Hematopoietic multipotent progenitor cell treated with erythropoietin and hydrocortisone succinate and interleukin-3 and kit ligand, for 17 days (in vitro differentiated cells): ENCODE measurements at places on chromosomes 13 and 19.

- DNase-seq, result peak; percentile 88
These were observed at the start of gene UPF3A for GRCh38 chr13:114281351-114282040. TSS of gene UPF3A (plus strand) at chr13:114281601. CDS start at chr13:114281640, 39 bp downstream.

DNA sequence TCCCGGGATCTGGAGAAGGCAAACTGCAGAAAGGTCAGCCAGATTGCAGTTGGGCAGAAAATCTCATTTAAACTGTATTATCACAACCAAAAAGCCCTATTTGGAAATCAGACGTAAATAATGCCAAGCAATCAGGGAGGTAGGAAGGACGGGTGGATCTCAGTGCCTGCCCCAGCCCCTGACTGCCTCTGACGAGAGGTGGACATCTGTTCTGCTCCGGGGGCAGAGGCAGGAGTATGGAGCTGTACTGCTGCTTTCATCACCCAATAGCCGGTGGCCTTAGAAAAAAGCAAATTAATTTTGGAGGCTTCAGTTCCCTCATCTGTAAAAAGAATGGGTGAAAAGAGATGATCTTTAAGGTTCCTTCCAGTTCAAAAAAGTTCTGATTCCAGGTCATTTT is 43.6 kb upstream of the WASF3 start:
- no peak for DNase-seq

DNA sequence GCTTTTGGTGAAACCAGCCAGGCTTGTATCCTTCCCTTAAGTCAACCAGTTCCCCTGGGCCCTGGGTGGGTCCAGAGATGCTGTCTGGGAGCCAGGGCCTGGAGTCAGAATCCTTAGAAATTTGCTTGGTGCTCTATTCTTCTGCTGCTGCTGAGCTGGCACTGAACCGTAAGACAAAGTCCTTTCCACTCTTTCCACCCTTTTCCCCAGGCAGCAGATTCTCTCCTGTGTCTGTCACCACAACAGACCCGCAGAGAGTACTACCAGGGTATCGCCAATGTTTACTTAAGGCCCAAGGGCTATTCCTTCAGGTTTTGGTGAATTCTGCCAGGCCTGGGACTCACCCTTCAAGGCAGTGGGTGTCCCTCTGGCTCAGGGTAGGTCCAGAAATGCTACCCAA is 12.2 kb downstream of the IFT88 start:
- no peak for DNase-seq

- no peak for DNase-seq
These were observed 6.9 kb downstream of the UPK1A start for GRCh38 chr19:35673121-35673804.

- DNase-seq, result no peak
These were observed 35.4 kb downstream of the PCCA start for GRCh38 chr13:100124265-100124664.

DNA sequence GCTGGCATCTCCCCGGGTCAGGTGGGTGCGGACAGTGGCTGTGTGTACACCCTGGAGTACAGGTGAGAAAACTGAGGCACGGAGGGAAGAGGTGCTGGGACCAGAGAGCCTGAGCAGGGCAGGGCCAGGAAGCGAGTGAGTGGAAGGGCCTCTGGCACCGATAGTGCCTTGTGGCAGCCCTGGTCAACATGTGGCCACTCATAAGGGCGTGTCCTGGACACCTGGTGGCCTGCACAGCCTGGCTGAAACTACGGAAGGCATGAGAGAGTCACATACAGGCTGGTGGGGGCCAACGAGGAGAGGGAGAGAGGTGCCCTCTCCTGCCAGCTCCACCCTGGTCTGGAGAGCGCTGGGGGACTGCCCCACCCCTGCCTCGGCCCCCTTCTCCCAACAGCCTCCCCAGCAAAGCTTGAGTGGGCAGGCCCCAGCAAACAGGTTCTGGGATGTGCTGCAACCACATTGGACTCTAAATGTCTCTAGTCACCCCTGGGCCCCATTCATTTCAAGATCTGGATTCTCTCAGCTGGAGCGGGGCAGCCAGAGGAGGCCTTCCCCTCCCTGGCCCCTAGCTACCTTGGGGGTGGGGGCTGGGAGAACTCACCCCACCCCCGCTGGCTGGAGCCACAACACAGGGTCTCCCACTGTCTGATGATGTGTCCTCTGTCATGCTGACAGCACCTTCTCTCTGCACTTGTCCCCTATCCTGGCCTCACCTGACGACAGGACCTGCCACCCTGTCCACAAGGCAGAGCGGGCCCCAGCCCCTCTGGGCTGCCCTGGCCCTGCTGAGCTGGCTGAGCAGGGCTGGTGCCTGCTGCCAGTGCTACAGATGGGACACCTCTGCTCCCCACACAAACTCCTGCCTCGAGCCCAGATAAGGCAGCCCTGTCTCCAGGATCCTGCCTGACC is 5.8 kb downstream of the CBARP start:
- DNase-seq, result no peak

GRCh38 chr19:48964205-48965039 is 687 bp upstream of the FTL start:
- peak; percentile 82 for DNase-seq

DNA sequence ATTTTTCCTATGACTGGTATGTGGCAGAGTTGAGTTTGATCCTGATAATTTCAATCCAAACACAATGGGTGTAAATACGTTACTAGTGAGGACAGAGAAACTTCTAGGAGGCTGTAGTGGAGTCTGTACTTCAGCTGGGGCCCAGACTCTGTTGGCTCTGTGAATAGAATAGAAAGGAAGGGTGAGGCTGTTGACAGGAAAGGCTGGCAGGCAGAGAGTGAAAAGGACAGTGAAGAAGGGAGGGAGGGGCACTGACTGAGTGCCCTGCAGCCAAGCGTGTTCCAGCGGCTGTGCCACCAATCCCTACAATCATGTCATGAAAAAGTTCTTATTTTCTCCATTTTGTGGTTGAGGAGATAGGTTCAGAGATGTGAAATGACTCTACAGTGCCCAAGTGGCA is 80.5 kb downstream of the MBNL2 start:
- no peak for DNase-seq

- peak; percentile 68 for DNase-seq
These were observed 26.8 kb downstream of the PPP5C start for GRCh38 chr19:46373491-46374359.

DNA sequence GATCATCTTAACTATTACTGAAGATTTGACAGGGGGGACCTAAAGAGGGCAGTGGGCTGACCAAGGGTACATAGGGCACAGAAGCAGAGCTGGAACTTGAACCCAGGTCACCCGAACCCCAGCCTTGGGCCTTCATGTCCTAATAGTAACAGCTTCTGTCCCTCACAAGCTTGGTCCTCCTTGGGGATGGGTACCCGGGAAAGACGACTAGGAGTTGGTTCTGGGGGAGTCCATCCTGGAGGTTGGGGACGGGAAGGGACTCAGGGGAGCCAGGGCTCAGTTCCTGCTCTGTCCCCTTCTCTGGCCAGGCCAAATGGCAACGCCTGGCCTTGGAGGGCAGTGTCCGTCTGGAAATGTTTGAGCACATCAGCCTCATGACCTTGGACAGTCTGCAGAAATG is 39.6 kb upstream of the CYP4F8 start:
- DNase-seq, result no peak

DNA sequence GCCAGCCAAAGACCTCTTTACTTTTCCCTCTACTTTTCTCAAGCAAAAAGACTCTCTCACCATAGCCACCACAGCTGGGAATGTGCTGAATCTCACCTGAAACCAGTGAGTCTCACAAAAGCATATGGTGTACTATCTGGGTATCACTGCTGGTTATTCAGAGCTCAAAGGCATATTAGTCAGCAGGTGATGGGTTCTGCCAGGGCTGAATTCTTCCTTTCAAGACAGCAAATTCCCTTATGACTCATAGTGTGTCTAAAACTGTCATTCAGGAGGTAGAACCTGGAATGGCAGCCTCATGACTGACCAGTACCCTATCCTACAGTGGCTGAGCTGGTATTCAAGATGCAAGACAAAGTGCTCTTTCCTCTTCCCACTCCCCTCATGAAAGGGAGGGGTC is 2859.1 kb downstream of the PCDH9 start:
- DNase-seq, result no peak

- peak; percentile 36 for DNase-seq
These were observed 845.3 kb downstream of the DIAPH3 start for GRCh38 chr13:59318320-59318930.

GRCh38 chr19:14113762-14114414 is 3.7 kb downstream of the PRKACA start:
- DNase-seq, result peak; percentile 67

DNA sequence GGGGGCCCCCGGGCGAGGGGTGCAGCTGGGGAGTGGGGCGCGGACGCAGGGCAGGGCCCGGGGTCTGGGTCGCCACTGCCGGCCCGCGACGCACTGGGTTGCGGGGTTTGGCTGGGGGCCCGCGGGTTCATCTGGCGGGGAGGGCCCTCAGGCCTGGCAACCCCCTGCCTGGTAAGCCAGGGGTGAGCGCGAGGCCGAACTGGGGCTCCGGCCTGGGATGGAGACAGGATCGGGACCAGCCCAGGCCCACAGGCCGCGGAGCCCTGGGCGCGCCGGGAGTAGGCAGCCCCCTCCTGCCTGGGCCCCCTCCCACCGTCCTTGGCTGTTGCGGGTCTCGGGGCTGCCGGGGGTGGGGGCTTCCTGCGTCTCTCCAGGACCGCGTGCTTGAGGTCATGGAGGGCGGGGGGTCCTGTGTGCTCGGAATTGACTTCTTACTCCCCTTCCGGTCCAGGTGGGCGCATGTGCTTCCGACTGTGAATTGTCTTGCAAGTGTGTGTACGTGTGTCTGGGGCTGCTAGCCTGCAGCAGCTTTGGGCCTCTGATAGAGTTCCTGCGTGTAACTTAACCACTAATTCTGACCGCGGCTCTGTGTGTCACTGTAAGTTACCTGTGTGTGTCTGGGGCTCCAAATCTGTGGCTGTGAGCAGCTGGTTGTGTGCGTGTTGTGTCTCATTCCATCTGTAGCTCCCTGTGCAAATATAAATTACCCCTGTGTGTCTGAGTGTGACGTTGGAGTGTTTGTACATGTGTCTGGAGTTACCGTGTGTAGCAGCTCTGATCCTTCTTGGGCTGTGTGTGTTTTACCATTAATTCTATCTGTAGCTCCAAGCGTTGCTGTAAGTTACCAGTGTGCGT is 751 bp downstream of the GRAMD1A start:
- no peak for DNase-seq

- DNase-seq, result no peak
These were observed 44.0 kb upstream of the TFDP1 start for GRCh38 chr13:113540523-113540922.

- DNase-seq, result no peak
These were observed 50.6 kb upstream of the PCDH20 start for GRCh38 chr13:61466280-61466679.

DNA sequence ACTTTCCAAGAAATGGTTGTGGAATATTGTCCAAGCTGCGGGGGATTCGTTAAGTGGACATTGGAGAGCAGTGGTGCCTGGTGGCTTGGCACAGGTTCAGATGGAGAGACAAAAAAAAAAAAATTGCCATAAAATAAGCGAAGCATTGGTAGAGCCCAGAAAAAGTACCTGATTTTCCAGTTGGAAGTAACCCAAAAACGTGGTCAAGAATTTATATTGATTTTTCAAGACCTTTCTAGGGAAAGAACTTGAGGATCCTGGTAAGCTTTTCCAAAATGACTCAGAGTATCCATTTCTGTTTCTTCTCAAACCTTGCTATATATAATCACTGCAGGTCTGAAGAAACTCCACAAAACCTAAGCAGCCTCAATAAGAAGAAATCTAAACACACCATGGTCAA is 94.6 kb downstream of the ING1 start:
- no peak for DNase-seq

- no peak for DNase-seq
These were observed 4.0 kb upstream of the NKPD1 start for GRCh38 chr19:45164577-45165335.

- DNase-seq, result no peak
These were observed at the start of gene HSH2D for GRCh38 chr19:16143399-16144215. TSS of gene HSH2D (plus strand) at chr19:16143685. CDS start at chr19:16148751, 5,066 bp downstream.

- no peak for DNase-seq
These were observed 25.4 kb downstream of the RAB20 start for GRCh38 chr13:110536006-110536693.
